Right hindlimb (tissue), 1 donor: ENCODE measurements at places on chromosomes 1 and 21.

GRCh38 chr1:25338986-25339385 lies 852 bp downstream of the TMEM50A start:
- no peak for DNase-seq

- DNase-seq = no peak
Measured at GRCh38 chr1:166972826-166973225, 2.5 kb downstream of the ILDR2 start.

- DNase-seq = no peak
Measured at GRCh38 chr1:34055818-34056217, 109.2 kb downstream of the CSMD2 start.

DNA sequence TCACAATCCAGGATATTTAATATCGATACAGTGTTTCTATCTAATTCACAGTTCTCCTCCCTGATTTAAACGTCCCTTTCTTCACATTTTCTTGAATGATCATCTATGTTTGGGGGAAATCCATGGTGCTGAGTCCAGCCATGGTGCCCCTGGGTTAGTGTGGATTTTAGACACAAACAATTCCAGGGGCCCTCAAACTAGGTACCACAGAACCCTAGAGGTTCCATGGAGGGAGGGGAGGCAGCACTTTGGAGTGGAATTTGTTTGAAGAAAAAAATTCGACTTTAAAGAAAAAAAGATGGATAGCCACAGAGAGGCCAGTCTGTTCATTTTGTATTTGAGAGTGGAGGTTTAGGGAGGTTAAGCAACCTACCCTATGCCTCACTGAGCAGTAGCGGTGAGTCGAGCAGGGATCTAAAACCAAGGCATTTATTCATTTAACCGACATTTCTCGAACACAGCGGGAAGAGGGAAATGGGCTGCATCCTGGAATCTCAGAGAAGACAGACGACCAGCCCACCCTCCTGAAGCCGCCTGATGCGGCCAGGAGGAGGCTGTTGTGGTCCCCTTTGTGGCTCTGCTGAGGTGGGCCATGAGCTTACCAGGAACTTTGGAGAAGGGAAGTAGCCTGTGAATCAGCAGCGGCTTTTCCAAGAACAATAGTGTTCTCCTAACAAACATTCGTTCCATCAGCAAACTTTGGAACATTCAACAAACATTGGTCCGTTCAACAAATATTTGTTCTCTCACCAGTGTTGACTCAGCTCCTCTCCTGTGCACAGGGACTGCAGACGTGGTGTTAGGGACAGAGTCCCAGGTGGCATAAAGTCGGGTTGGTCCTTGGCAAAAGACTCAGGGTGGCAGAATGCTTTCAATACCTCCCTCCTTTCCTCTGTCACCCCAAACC lies 103.5 kb upstream of the ZBTB40 start:
- DNase-seq = no peak

- no peak for DNase-seq
Measured at GRCh38 chr1:165539908-165540307, 3.9 kb upstream of the LRRC52 start.

GRCh38 chr1:155226910-155227260 lies 18.4 kb downstream of the MTX1 start:
- no peak for DNase-seq

DNA sequence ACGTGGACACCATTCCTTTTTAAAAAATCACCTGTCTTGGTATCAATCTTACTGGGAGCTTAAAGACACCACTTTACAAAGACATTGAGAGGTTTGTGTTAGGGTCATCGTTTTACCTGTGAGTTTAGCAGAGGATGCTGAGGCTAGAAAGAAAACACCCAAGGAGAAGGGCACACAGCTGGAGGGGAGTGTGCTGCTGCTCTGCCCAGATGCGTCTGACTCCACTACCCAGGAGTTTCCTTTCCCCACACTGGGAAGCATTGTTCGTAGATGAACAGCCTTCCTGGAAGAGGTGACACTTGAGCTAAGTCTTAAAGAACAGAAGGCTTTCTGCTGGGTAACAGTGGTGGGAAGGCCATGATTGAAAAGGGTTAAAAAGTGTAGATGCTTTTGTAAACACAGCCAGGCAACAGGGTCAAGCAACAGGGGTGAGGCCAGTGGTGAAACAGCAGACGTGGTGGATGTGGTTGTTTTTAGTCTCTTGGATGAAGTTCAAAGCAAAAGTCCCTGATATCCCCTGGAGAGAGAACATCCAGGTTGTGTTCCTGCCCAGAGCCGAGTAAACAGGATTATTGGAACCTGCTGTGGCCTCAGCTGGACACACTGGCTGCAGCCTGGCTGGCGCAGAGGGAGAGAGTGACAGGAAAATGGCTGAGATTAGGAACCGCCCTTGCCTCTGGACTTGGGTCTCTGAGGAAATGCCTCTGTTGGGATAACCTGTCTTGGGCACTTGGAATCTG lies 198.6 kb upstream of the JUN start:
- DNase-seq = no peak

- no peak for DNase-seq
Measured at GRCh38 chr1:179549368-179549700, 26.4 kb downstream of the NPHS2 start.

DNA sequence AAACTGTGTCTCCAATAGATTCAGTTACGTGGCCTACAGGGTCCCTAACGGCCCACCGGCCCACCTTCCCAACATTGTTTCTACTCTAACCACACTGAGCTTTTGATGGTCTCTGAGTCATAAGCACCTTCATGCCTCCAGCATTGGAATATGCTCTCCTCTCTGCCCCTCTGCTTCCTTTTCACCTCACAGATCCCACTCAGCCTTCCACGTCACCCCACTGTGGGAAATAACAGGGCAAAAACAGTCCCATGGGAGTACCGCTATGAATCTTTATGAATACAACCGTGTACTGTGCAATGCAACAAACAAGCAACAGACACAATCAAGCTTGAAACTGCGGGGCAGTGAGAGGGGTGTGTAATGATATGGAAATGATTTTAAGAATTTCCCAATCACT lies 5.3 kb upstream of the SARS1 start:
- DNase-seq = no peak

- no peak for DNase-seq
Measured at GRCh38 chr1:232912845-232913580, 37.4 kb upstream of the NTPCR start.

DNA sequence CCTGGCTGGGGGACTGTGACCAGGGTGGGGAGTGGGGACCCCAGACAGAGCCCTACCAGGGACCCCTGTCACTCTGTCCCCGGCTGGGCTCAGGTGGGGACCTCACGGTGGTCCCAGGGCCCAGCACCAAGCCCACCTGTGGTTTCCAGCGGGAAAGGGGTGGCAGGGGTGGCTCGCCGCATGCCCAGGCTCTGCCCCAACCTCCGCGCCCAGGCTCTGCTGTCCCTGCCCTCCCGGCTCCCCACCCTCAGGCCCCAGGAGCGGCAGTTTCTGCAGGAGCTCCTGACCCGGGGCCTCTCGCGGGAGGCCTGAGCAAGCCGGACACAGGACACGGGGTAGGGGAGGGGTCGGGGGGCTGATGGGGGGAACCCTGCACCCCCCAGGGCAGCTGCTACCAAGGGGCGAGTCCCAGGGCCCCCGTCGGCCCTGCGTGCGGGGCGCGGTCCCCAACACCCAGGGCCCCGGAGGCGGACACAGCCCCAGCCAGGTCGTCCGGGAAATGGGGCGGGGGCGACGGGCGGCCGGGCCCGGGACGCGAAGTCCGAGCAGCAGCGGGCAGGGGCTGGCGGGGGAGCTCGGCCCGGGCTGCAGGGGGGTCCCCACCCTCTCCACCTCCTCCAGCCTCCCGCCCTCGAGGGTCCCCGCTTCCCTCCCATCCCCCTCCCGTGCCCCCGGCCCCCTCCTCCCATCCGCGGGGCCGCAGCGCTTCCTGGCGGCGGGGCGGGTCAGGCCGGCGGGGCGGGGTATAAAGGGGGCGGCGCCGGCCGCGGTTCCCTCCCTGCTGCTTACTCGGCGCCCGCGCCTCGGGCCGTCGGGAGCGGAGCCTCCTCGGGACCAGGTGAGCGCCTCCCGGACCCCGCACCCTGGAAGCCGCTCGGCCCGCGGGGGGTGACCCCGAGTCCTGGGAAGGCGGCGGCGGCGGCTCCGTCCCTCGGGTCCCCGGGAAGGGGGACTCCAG lies at the start of gene COL6A2:
TSS of gene COL6A2 (plus strand) at position 777 of the 958 bp plus-strand sequence.
- peak; percentile 86 for DNase-seq

GRCh38 chr1:81679942-81680341 lies 120.8 kb upstream of the ADGRL2 start:
- DNase-seq = peak; percentile 45

- no peak for DNase-seq
Measured at GRCh38 chr1:7262611-7263010, 477.4 kb downstream of the CAMTA1 start.

DNA sequence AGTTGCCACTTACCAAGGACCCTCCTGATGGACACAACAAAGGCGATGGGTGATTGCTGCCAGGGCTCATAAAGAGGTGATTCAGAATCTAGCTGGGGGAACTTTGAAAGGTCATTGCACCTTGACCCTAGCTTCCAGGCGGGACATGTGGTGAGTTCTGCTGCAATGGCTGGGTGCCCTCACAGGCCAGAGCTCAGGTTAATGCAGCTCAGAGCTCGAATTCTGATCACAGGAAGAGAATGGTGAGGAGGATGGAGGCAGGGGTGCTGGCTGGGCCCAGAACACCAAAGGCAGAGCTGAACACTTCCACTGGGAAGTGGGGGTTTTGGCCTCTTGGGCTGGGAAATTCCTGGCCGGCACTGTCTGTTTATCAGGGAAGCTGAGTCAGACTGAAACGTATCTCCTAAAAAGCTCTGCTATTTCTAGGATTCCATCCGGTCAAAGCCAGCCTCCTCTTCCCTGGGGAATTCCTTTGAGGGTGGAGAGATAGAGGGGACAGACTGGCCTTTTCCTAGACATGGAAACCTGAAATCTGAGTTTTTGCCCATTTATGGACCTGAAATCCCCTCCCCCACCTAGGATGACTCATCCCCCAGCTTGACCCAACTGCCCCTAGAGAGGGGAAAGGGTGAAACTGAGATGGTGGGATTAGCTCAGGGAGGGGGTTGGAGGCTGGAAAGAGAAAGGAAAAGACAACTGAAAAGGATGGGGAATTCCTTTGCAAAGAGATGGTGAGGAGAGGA lies 27.2 kb downstream of the NUAK2 start:
- peak; percentile 48 for DNase-seq

GRCh38 chr1:218945050-218945449 lies 228.6 kb upstream of the LYPLAL1 start:
- DNase-seq = no peak

DNA sequence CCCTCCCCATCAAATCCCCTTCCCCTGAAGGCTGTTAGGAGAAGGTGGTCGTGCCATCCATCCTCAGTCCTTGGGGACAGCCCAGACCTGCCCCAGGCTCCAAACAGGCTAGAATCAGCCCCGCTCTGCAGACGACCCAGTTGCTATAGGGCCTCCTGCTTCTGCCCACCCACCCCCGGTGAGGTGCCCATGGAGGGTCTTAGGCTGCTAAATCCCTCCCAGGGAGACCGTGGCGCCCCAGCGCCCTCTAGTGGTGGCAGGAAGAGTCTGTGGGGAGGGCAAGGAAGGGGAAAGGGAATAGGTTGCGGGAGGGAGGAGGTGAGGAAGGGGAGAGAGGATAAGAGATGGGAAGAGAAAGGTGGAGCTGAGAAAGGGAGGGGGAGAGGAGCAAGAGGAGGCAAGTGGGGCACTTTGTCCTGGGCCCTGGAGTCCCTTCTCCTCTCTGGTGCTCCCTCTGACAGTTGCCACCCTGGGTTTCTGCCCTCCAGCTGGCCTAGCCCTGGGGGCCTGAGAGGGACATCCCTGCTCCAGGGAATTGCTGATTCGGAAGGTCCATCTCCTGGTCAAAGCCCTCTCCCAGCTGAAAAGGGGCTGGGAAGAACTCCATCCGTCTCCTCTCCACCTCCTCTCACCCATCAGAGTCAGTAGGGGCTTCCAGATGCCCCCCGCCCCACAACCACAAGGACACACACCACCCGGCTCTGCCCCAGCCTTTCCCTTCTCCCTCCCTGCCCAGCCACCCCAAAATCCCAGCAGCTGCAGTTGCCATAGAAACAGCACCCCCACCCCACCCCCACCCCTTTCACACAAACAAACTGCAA lies 55.4 kb downstream of the CAMK2N1 start:
- no peak for DNase-seq

DNA sequence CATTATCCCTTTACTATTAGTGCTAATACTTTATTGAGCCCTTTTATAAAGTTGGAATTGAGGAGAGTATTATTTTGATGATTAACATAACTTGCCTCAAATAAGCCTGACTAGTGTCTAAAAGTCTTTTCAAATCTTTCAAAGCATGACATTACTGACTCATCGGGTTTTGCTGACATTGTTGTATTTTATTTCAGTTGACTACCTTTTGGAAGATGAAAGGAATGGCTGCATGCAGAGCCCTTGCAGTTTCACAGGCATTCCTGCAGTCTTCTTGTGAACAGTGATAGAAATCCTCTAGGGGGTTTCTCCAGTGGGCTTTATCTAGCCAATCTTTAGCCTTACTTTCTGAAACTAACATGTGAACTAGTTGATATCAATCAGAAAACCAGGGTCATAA lies 43.0 kb upstream of the TMEM61 start:
- no peak for DNase-seq

GRCh38 chr1:49307457-49307856 lies 530.8 kb upstream of the BEND5 start:
- no peak for DNase-seq

DNA sequence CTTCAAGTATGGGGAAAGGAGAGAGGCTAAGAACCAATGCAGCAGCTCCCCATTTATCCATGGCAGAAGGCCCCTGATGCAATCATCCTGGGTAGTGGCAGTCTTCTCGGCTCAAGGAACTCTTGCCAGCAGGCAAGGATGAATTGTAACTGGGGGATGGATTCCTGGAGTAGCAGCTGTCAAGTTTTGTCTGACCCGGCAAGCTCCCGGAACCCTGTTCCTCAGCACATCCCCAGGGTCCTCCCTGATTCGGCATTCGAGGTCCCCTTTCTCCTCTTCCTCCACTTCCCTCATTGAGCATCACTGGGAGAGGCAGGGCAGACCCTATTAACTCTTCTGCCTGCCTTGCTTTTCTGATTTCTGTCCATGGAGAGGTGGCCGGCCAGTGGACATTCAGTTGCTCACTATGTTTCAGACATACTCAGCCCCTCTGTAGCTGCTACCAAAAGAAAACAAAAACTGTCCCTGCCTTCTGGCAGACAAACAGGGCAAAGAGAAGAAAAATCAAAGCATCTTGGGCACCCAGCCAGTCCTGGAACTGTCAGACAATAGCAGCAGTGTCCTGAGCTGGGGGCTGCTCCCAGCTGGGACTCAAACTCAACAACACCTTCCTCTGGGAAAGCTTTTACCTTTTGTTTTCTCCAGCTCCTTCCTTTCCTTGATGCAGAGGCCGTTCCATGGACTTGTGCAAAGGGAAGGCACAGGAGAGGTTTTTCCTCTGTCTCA lies 5.6 kb upstream of the PTCH2 start:
- no peak for DNase-seq

- no peak for DNase-seq
Measured at GRCh38 chr1:208107425-208108212, 136.6 kb downstream of the PLXNA2 start.

GRCh38 chr1:11456965-11457364 lies 22.0 kb upstream of the DISP3 start:
- DNase-seq = no peak
